ENCODE measurements at places on chromosomes 5 and 9.

DNA sequence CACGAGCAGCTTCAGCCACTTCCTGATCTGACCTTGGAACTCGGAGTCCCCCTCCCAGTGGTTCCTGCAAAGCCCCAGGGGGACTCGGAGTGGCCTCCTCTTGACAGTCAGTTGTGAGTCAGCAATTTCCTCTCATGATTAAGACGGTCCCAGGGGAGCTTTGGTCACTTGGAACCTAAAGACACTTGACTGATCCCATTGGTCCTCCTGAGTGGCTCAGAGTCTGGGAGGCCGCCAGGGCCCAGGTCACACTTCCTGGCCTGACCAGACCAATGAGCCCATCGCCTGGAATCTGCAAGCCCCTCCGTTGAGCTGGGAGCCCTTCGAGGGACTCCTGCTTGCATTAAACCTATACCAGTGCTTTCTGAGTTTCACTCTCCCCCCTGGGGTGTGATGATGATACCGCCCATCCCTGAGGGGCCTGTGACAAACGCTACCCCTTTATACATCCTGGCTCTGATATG is 29.1 kb downstream of the TSPAN17 start:
- no peak for DNase-seq

GRCh38 chr9:68720656-68721313 is 15.7 kb downstream of the PIP5K1B start:
- no peak for DNase-seq

- peak; percentile 69 for DNase-seq
Observed at GRCh38 chr9:78280982-78281668, 15.8 kb upstream of the PSAT1 start.

GRCh38 chr5:74990194-74990593 is 62.2 kb downstream of the GCNT4 start:
- no peak for DNase-seq

DNA sequence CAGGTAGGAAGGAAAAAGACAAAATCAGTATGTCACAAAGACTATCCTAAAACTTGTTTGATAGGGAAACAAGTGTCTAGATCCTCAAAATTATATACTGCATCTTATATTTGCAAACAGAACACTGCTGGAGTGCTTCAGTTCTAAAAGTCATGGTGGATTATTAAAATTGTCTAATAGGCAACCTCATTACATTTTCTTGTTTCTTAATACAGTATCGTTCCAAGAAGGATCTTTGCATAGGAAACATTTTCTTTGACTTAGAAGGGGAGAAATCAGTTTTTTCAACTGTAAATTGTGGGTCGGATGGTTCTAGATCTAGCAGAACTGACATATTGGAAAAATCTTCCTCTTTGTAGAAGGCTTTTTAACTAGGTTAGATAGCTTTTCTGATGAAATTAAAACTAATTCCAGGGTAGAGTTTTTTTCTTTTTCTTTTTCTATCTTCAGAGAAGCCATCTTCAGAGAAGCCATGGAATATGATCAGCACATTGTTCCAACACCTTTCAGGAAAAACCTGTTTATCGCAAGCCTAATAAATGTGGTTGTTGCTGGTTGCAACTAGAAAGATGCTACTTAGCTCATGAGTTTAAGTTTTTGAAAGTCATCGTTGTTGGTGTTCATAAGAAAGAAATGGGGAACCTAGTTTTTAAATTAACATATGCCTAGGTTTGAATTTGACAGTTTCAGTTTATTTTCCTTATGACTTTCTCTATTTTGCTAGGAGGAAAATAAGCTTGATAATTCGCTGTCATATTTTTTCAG is 7.4 kb downstream of the CPEB4 start:
- no peak for DNase-seq

DNA sequence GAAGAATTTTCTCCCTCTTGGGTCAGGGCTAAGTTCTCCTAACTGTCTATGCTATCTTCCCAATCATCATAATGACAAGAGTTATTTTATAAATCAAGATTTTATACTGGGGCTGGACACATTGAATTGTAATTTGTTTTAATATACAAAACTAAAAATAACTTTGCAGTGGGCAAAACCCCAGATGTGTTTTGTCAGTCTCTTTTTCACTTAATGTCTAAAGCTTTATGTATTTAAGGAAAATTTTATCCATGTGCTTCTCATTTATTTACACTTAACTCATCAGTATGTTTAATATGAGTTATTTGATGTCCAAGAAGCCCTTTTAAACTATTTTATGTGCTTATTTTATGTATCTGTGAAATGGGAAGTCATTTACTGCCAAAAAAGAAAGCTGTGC is 362.8 kb upstream of the ADAMTSL1 start:
- DNase-seq, result no peak

GRCh38 chr5:171852255-171852681 is 66.7 kb downstream of the SMIM23 start:
- no peak for DNase-seq

- peak; percentile 41 for DNase-seq
Observed at GRCh38 chr9:110047955-110048402, 160.0 kb downstream of the C9orf152 start.

DNA sequence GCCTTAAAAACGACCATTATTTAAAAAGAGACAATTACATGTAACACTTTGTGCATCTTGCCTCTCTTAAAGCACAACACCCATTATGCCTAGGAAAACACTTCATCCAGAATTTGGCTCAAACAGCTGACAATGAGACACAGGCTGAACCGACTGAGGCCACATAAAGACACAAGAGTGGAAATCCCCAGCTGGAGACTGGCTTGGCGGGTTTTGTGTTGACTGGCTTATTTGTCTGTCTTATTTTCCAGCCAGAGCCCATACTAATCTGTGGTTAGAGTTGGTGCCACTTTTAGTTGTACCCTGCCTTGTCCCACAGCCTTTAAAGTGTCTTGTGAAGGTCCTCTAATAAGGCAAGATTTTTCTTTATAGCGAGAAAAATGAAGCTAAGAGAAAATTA is 21.2 kb downstream of the TRIM14 start:
- DNase-seq, result no peak

DNA sequence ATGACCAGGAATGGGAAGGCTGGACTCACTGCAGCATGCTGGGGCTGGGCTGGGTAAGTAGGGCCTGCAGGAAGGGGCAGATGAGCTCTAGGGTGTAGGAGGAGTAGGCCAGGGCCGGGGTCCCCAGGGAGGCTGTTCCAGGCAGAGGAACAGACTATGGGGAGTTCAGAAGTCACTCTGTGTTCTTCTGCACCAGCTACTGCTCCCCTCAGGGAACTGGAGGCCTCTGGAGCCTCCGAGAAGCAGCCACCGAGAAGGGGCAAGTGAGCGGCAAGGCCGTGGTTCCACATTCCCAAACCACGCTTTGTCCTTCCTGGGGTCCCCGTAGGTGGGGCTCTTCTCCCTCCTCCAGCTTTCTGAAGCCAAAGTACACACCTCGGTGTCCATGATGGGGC is 8.4 kb upstream of the SLC2A6 start:
- no peak for DNase-seq

DNA sequence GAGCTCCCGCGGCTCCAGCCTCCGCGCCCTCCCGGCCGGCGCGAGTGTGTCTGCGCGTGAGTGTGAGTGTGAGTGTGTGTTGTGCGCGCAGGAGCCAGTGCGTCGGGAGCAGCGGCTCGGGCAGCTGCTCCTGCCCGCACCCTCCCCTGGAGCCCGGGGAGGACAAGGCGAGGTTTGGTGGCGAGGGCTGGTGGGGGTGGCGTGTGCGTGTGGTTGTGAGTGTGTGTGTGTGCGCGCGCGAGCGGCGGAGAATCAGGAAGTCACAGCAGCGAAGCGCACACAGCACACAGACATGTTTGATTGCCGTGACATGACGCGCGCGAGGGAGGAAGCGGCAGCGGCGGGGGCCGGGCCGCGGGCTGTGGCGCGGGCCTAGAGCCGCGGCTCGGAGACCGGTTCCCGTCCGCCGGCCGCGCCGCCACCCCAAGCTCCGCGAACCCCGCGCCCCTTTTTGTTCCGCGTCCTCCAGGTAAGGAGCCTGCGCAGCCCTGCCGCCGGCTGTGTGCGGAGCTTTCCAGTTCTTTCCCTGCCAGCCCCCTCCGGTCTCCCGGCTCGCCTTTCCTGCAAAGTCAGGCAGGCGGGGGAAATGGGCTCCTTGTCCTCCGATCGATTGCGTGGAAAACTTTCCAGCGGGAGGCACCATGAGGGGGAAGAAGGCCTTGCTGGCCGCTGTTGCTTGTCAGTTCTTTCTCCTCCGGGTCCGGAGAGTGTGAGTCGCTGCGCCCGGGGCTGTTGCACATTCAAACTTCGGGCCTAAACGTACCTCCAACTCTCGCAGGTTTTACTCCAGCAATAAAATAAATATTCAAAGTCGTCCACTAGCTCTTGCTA is 2.4 kb downstream of the SMARCA2 start:
- DNase-seq, result peak; percentile 72

DNA sequence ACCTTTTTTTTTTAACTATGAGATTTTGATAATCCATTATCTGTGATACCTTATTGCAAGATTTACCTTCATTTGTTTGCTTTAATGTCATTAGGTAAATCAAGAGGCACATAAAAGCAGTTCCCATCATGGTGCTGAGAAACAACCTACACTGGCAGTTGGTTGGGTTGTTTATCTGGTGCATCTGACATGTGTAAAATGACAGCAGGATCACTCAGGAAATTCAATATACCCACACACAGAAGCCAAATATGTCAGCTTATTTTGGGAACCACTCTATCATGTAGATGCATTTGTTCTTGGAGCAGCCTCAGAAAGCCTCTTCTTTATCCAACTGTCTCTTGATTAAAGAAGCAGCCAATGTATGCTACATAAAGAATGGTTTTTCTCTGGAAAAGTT is 7.8 kb upstream of the CCDC192 start:
- DNase-seq, result no peak

GRCh38 chr5:52150501-52150900 is 637.2 kb upstream of the ITGA1 start:
- DNase-seq, result no peak

DNA sequence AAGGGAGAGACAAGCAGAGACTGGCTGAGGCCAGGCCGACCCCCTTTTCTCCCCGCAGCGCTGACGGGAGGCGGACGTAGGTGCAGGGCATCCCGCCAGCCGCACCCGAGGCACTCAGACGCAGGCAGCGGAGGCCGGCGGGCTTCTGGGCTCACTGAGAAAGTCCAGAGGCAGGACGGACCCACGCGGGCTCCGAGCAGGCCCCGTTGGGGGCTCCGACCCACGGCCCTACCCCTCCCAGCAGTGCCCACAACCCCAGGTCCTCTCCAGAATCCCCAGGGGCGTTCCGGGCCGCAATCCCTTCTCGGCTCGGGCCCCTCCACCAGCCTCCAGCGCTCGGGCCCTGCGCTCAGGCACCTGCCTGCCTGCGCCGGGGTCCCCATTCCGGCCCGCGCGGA is 543 bp downstream of the MTMR12 start:
- DNase-seq, result peak; percentile 54

DNA sequence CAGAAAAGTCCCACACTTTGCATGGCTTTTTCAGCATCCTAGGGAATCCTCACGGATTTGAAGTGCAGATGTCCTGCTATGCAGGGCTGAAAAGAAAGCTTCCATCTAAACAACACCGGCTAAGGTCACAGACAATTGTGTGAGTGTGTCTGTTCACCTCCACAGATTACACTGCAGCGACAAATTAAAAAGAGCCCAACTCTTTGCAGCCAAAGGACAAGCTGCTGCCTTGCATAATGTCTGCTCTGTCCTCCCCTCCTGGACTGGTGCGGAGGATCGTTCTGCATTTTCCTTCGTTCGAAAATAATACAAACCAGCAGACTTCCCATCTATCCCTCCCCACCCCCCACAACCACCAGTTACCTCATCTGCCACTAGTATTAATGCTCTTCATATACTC is 169.1 kb downstream of the MED27 start:
- no peak for DNase-seq

DNA sequence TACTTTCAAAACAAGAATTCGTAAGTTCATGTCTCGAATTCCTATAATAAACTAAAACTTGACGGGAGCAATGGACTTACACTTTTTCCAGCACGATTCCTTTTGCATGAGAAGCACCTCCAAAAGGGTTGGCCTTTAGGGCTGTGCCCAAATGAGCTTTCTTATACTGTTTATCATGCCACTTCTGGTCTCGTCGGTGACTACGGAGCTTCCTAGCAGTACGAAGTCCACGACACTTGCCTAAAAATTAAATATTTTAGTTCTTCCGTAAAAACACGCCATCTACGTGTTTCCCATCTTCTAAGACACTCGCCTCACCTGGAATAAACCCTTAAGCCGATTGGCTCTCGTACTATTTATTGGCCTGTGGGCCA is 554 bp downstream of the RPS23 start:
- DNase-seq, result no peak

DNA sequence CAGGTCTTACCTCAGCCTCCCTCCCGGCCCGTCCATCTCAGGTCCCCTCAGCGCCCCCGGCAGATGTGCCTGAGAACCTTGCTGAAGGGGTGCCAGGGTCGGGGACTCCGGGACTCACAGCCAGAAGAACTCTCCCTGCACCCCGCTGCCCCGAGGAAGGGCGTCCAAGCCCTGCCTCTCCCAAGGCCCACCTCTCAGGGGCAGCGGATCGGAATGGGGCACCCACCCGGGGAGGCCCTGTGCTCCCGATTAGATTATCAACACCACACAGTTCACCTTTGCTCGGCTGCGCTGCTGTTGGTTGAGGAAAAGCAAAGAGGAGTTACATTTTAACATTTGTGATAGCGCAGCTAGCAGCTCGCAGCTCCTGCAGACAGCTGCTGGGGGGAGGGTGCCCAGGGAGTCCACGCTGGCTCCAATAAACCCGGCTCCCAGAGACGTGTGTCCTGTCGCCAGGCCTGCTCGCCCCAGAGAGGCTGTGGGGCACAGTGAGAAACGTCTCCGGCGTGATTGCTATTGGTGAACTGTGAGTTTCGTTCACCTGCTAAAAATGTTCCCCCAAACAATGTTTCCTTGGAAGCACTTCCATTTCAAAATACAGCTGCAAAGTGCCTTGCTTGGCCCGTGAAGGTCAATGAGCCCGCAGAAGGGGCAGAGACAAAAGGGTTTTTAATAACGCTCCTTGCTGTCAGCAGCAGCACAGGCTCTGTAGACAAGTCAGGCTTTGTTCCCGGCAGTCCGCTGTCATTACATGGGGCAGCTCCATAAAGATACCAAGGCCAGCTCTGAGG is 18.6 kb upstream of the SLC6A19 start:
- DNase-seq, result no peak

DNA sequence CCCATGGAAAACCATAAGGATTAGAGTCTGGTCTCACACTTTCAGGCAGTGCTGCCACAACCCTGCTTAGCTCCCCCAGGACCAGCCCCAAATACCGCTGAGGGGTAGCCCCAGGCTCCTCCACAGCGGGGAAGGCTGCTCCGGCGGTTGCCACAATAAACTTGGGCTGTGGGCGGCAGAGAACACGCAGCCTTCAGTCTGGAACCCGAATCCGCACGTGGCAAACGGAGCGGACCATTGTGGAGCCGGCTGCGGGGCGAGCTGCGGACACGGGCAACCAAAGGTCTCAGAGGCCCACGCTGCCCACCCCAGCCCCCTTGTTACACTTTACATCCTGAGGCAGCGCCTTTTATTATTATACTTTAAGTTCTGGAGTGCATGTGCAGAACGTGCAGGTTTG is 37.3 kb upstream of the C9orf72 start:
- no peak for DNase-seq

- DNase-seq, result no peak
Observed at GRCh38 chr5:172163346-172163745, 24.7 kb downstream of the STK10 start.

- no peak for DNase-seq
Observed at GRCh38 chr9:94944626-94945025, 218.1 kb downstream of the AOPEP start.

Measured in mesothelial cell of epicardium (in vitro differentiated cells).